ENCODE measurements at places on chromosomes 3 and 15.

DNA sequence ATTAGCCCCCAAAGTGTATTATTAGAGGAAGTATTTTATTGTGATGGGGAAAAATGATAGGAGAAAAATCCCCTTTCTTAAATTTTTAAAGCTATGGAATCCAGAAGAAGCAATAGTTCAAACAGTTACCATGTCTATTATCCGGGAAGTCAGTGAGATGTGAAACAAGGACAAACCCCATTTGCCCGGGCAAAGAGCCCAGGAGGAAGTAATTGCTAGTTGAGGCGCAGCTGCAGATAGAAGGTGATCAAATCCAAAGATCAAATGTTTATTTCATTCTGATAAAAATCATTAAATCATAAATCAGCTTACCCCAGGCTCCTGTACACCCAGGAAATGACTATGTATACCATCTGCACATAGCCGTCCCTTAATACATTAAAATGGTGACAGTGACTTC is 204.0 kb upstream of the CRBN start:
- no peak for DNase-seq

DNA sequence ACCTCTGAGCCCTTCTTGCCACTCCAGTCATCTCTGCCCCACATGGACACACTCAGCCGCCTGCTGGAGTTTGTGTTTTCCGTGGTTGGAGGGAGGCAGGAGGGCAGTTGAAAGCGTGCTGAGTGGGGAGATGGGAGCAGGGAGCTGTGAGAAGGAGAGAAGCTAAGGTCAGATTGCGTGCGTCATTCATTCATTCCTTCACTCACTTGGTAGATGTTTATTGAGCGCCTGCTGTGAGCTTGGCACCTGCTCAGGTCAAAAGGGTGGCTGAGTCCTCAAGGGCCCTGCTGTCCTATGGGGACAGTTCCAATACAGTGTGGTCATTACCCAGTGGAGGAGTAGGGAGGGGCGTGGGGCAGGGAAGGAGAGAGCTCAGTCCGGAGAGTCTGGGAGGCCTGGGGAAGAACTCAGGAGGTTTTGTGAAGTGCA is 23.5 kb downstream of the LIMD1 start:
- DNase-seq = no peak

DNA sequence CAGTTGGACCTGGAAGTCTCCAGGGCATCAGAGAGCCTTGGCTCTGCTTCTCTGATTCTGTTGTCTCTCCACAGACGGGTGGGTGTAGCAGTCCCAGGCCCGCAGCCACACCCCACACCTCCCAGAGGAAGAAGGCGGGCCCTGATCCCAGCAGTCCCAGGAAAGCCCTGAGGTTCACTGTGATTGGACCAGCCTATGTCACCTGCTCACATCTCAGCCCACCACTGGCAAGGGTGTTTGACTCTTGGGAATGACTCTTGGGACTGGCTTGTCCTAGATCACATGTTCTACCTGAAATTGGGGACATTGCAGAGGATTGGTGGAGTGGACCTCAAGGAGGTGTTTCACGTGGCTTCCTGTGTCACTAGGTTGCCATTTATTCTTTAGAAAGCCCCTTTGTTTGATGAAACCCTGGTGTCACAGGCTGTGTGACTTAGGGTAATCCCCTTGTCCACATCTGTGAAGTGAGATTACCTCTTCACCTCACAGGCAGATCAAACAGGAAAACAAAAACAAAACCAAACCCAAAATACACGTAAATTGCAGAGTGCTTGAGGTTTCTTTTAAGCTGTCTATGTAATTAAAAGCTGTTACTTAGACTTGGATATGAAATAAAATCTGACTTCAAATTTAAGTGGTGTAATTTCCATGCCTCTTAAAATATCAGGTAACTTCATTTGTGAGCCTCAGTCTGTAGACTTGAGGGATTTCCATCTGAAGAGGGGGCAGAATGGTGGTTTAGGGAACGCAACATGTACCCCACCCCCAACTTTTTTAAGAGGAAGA is 26.7 kb downstream of the FLNB start:
- DNase-seq = no peak

- no peak for DNase-seq
These were observed 96.2 kb downstream of the UBE3A start for GRCh38 chr15:25342629-25343028.

Measured in prostate gland (tissue), 2 donors.